ENCODE measurements at places on chromosomes 7 and 10.
A peak's percentile ranks its signal among the peaks of the same experiment; 100 is the strongest.

GRCh38 chr7:828793-829561 is 3.3 kb upstream of the SUN1 start:
- DNase-seq = no peak

DNA sequence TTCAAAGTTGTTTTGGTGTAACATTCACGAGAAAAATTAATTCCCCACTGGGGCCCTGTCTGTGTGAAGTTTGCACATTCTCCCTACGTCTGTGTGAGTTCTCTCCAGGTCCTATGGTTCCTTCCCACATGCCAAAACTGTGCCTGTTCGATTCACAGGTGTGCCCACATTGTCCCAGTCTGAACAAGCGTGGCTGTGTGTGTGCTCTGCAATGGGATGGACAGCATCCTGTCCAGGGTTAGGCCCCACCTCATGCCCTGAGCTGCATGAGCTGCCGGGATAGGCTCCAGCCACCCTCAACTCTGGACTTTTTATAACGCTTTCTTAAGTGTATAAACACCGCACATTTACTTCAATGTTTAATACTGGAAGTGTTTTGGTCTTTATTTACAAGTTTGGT is 55.4 kb downstream of the ARHGAP21 start:
- no peak for DNase-seq

DNA sequence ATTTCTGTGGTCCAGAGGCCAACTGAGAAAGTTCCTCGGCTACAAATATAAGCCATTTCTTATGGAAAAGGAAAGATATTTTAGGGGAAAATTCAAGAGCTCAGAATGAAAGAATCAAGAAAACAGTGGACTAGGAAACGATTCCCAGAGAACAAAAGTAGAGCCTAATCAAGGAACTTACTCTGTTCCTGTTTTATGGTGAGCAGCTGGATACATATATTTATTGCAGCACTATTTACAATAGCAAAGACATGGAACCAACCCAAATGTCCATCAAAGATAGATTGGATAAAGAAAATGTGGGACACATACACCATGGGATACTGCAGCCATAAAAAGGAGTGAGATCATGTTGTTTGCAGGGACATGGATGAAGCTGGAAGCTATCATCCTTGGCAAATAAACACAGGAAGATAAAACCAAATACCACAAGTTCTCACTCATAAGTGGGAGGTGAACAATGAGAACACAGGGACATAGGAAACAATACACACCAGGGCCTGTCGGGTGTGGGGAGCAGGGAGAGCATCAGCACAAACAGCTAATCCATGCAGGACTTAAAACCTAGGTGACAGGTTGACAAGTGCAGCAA is 298.7 kb downstream of the THSD7A start:
- no peak for DNase-seq

- DNase-seq = no peak
Observed at GRCh38 chr7:154627646-154628290, 375.2 kb downstream of the PAXIP1 start.

GRCh38 chr10:113228530-113228929 is 278.5 kb downstream of the TCF7L2 start:
- no peak for DNase-seq

GRCh38 chr7:155533120-155533826 is 13.1 kb downstream of the CNPY1 start:
- DNase-seq = no peak

- DNase-seq = no peak
Observed at GRCh38 chr10:47402641-47403301, 18.7 kb upstream of the ZNF488 start.

DNA sequence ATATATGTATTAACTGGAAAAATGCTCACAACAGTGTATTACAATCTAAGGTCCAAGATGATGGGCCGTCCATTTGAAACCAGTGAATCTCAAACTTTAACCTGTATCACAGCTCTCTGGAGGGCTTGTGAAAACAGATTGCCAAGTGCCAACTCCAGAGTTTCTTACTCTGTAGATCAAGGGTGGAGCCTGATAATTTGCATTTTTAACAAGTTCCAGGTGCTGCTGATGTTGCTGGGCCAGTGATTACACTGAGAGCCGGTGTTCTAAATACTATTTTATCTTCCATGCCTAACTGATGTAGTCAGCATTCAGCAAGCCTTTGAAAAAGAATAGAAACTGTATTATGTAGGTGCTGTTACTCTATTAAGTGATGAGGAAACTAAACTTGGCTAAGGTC is 269.9 kb upstream of the FERD3L start:
- no peak for DNase-seq

GRCh38 chr10:117373823-117374505 is 1.3 kb downstream of the PDZD8 start:
- DNase-seq = peak; percentile 47

- no peak for DNase-seq
Observed at GRCh38 chr10:3534433-3534832, 250.6 kb downstream of the KLF6 start.

Data from CD4-positive, alpha-beta T cell treated with Interleukin-2 at 100 ng/mL for 4 hours (primary cell).